ENCODE measurements at places on chromosomes 1 and 21.

GRCh38 chr1:203693721-203694120, 67.1 kb downstream of the ATP2B4 start:
- DNase-seq, result no peak

- DNase-seq, result no peak
Observed at GRCh38 chr1:20932437-20932977, 145.4 kb upstream of the HP1BP3 start.

DNA sequence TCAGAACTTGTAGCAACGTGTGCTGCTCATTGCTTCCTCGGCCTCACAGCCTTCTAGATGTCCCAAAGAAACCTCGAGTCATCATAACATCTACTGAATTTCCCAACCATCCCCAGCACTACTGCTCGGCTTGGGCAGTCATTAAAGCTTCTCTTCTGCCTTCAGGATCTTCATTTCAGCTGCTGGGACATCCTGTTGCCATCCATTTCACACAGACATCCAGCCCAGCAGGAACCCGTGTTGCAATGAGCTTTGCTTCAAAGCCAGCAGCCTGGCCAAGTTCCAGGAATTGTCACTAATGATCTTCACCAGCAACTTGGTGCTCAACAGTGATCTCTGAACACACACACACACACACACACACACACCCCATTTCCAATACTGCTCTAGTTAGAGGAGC, 18.5 kb downstream of the WLS start:
- DNase-seq, result no peak

- no peak for DNase-seq
Observed at GRCh38 chr1:2127187-2128145, 67.1 kb downstream of the FAAP20 start.

DNA sequence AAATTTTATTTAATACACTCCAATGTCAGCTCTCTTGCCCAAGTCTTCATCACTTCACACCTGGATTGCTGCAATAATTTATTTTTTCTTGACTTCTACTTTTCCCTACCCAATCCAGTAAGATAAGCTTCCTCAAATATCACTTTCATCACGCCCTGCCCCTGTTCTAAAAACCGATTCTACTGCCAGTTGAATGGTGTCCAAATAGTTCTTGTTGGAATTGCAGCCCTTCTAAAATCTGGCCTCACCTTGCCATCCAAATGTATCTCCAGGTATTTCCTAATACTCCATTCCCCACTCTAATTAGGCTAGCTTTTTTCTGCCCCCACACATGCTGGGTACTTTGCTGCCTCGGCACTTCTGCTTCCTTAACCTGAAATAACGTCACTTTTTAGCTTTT, 152.5 kb downstream of the HMCN1 start:
- no peak for DNase-seq

DNA sequence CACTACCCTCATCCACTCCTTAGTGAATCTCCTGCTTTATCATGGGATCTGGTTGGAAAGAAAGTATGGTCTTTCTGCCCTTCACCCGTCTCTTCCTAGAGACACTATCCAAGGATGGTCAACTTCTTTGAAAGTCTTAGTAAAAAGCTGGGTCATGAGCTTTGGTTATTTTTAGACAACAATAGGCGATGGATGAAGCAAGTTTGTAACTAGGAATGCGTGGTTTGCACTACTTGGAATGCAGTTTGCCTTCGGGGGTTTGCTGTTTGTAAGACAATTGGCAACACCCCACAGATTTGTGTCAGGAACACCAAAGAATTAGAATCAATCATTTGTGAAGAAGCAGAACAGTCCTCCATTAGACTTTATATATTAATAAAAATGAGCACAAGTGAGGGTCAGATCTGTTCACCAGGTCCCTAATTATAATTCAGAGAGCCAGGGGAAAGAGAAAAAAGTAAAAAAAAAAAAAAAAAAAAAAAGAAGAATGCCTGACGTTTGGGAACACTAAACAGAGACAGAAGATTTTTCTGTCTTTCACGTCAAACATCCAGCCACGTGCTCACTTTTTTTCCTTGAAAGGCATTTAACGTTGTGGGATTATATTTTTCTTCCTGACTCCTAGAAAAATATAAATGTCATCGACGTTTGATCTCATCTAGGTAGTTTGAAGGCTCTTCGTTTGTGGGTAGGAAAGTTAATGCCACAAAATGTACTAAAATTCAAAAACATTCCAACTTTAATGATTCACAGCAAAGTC, 60.7 kb upstream of the BTG3 start:
- no peak for DNase-seq

DNA sequence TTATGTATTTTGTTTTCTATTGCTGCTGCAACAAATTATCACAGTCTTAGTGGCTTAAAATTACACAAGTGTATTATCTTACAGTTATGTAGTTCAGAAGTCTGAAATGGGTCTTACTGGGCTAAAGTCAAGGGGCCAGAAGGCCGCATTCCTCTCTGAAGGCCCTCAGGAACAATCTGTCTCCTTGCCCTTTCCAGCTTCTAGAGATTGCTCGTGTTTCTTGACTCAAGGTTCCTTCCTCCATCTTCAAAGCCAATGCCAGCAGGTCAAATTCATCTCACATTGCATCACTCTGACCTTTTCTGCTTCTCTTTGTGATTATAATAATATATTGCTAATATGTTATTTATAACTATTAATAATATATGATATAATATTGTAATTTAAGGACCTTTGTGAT, 97.1 kb downstream of the DIRAS3 start:
- no peak for DNase-seq

- no peak for DNase-seq
Observed at GRCh38 chr1:14667651-14667984, 69.1 kb downstream of the KAZN start.

- no peak for DNase-seq
Observed at GRCh38 chr1:212473729-212474128, 41.0 kb downstream of the NENF start.

GRCh38 chr1:10778640-10779039, 17.8 kb downstream of the CASZ1 start:
- no peak for DNase-seq

DNA sequence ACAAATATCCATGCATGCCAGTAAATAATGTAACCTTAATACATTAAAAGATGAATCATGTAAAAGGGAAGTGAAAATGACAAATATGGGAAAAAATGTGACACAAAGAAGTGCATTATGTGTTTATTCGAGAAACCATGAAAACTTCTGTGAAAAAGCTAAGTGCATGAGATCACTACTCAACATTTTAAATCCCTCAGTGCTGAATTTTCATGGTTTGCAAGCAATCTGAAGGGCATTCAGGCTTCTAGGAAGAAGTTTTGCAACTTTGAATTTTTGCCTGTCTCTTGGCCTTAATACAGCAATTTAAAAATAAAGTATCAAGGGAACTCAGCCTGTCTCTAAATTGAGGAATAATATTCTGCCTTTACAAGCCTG, 78.2 kb downstream of the MAP3K7CL start:
- no peak for DNase-seq

DNA sequence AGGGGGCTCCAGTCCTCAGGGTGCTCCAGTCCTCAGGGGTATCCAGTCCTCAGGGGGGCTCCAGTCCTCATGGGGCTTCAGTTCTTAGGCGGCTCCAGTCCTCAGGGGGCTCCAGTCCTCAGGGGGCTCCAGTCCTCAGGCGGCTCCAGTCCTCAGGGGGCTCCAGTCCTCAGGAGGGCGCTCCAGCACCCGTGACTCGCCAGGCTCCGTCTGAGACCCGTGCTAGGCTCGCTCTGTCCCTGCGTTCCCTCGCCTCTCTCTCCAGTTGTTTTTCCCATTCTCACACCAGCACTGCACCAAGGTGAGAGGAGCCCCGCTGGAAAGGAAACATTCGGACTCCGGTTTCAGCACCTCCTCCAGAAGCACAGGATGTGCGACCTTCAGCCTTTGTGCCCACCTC, 9.4 kb upstream of the OR2M2 start:
- no peak for DNase-seq

DNA sequence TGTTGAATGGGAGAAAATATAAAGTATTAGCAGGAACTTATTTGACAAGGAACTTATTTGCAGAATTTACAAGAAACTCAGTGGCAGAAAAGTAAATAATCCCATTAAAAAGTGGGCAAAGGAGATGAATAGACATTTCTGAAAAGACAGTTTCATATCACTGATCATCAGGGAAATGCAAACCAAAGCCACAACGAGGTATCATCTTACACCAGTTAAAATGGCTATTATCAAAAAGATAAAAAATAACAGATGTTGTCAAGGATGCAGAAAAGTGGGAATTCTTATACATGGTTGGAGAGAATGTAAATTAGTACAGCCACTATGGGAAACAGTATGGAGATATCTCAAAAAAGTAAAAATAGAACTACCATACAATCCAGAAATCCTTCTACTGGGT, 61.0 kb downstream of the SYT14 start:
- DNase-seq, result no peak

DNA sequence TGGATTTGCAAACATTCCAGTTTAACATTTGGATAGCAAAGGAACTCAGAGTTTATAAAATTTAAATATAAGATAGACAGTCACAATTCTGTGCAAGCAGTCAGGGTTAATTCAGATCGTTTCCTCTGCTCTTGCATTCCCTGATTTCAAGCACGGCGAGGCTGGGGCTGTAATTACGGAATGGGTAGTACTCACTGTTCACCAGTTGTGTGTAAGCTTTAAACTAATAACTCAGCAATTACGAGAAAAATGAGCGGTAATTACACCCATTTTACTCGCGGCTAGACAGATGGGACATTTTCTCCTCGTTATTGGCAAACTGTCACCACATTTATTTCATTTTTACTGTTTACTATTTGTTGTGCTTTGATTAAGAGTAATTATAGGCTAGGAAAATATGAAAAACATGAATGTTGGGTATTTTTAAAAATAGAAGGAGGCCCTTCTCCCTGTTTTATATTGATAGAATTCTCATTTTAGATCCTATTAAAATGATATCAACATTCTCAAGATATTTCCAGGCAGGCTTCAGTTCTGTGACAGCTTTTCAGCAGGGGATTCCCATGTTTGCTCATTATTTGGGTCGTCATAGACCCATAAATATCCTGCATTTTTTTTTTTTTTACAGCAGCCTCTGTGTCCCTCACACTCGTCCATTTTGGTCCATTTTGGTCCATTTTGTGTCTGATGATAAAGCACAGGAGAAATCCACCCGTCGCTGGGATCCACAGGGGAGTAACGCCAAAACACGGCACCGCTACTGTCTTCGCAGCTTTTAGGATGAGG, 208.3 kb downstream of the DSCAM start:
- DNase-seq, result no peak

- no peak for DNase-seq
Observed at GRCh38 chr1:229972600-229973296, 94.3 kb upstream of the GALNT2 start.

- DNase-seq, result no peak
Observed at GRCh38 chr1:62955666-62956065, 171.7 kb downstream of the ATG4C start.

- DNase-seq, result no peak
Observed at GRCh38 chr1:184283999-184284398, 102.8 kb upstream of the C1orf21 start.

DNA sequence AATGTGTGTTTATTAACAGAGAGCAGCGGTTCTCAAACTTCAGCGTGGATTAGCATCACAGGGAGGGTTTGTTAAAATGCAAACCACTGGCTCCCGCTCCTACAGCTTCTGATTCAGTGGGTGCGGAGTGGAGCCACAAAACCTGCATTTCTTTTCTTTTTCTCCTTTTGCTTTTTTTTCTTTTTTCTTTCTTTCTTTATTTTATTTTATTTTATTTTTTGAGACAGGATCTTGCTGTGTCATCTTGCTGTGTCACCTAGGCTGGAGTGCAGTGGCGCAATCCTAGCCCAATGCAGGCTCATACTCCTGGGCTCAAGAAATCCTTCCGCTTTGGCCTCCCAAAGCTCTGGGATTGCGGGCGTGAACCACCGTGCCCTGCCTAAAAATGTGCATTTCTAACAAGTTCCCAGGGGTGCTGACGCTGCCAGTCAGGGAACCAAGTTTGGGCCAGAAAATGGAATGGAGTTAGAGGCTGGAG, 20.9 kb upstream of the SLC1A7 start:
- no peak for DNase-seq

DNA sequence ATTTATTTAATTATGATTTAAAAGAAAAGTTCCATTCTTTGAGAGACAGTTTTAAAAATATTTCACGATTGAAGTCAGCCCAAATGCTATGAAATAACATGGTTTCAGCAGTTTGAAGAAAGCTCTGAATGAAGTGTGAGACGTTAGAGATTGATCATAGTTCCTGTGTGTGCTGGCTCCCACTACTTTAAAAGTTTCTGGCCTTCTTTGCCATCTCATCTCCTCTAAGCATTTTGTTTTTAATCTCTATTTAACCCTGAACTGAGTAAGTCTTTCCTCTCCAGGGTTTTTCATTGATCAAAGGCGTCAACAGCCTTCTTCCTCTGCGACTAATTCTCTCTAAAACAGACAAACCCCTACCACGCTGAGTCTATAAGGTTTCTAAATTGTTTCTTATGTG, 225.3 kb upstream of the B3GALT2 start:
- no peak for DNase-seq

DNA sequence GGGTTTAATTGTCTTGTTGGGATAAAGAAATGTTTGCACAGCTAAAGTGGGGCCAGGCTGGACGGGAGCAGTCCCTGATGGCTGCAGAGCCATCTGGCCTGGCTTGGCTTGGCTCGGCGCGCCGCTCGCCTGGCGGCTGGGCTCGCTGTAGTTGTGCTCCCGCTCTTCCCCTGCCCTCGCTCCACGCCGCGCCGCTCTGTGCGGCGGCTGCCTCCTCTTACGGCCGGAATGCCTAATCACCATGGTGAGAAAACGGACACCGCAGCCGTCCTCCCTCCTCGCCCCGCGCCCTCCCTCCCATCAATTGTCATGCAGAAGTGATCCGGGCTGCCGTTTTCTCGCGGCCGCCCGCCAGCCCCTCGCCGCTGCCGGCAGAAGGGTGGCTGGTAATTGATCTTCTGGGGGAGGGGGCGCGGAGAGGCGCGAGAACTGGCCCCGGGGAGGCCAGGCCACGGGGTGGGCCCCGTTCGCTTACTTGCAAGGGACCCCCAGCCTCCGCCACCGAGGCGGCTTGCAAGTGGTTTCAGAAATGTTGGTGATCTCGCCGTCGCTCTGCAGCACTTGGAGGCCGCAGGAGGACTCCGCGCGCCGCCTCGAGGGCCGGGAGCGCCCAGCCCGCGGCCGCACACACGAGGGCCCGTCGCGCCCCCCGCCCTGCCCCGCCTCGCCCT, 12.4 kb downstream of the RNF220 start:
- no peak for DNase-seq

DNA sequence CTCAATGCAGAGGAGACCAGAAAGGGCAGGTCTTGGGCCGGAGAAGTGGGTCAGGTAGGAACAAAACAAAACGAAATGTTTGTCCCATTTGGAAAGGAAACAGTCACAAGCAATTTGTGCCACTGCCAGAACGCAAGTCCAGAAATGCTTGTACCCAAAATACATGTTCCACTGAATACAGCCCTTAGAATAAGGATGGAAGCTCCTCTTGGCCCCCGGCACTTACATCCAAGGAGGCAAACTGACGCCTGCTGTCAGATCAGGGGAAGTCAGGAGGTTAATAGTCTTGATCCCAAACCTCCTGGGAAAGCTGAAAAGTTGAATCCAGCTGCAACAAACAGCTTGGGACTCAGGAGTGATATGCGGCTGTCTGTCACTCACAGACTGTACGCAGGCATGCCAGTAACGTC, 75.9 kb upstream of the GALNT2 start:
- DNase-seq, result no peak

Measured in activated CD8-positive, alpha-beta memory T cell treated with anti-CD3 and anti-CD28 coated beads for 4 hours (primary cell).